ENCODE measurements at places on chromosomes 7 and 10. TPM values are rescaled to one million over a fixed set of nuclear protein-coding genes. Genes with fewer than 3 reads are reported as not detected.

DNA sequence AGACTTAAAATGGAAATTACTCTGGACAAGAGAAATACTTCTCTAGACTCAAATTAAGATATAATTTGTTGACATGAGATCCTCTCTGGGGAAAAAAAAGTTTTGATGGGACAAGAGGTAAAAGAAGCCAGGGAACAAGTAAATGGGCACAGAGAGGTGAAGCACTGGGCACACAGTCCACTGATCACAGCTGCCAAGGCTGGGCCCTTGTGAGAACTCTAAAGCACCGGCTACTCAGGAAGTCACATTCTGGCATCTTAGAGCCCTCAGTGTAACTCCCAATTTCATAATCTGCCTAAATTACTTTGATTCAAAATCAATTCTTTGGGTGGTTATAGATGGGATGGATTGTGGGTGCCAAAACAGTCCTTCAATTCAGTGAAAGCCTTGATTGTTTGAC lies 123.2 kb upstream of the CACNA2D1 start:
- H3K27ac ChIP-seq: no peak overlapping the region
- H3K4me3 ChIP-seq: no peak overlapping the region
- no peaks in the 10 kb centered on the region for H3K36me3 ChIP-seq
- no peak for DNase-seq
- H3K4me1 ChIP-seq: no peaks in the 10 kb centered on the region

GRCh38 chr10:96321822-96322221 lies 17.6 kb downstream of the DNTT start:
- no peaks in the 10 kb centered on the region for H3K27me3 ChIP-seq
- no peaks in the 10 kb centered on the region for H3K36me3 ChIP-seq
- peak; percentile 66 for DNase-seq
- no peak overlapping the region for H3K4me3 ChIP-seq
- H3K4me1 ChIP-seq: peaks cover 3% of the 10 kb centered on the region
- no peak overlapping the region for H3K27ac ChIP-seq

- H3K27ac ChIP-seq: no peak overlapping the region
- H3K4me1 ChIP-seq: no peaks in the 10 kb centered on the region
- H3K36me3 ChIP-seq: no peaks in the 10 kb centered on the region
- H3K4me3 ChIP-seq: no peak overlapping the region
Measured at GRCh38 chr10:21449288-21449966, 76.1 kb downstream of the SKIDA1 start.

GRCh38 chr10:29537799-29538198 lies 97.0 kb downstream of the SVIL start:
- no peak overlapping the region for H3K27ac ChIP-seq
- no peak for DNase-seq
- no peak overlapping the region for H3K4me3 ChIP-seq
- H3K27me3 ChIP-seq: no peaks in the 10 kb centered on the region
- H3K4me1 ChIP-seq: peaks cover 3% of the 10 kb centered on the region

DNA sequence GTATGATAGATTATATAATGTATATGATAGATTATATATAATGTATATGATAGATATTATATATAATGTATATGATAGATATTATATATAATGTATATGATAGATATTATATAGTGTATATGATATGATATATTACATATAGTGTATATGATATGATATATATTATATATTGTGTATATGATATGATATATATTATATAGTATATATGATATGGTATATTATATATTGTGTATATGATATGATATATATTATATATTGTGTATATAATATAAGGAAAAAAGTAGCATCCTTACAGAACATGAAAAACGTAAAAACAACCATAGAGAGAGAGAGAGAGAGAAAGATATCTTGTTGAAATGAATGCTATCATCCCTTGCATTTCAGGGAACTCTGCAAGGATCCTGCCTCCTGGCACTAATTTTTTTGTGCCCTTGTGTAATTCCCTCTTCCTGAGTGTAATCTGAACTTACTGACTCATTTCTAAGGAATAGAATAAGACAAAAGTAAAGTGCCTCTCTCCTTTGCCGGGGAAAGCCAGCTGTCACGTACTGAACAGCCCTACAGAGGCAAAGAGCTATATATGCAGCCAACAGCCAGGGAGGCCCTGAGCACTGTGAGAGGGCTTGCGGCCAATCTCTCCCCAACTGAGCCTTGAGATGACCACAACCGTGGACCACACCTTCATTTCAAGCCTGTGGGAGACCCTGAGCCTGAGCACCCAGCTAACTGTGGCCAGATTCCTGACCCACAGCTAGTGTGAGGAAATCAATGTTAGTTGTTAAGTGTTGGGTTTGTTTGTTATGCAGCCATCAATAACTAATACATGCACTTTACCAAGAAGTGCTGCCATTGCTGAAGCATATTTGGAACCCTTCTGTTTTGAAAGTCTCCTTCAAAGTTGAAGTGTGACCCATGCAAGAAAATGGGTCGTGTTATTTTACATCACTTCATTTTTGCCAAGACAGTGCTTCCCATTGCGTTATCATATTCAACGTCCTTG lies 61.1 kb upstream of the EZH2 start:
- no peak for DNase-seq
- H3K4me1 ChIP-seq: no peaks in the 10 kb centered on the region
- no peak overlapping the region for H3K27ac ChIP-seq
- H3K4me3 ChIP-seq: no peak overlapping the region

DNA sequence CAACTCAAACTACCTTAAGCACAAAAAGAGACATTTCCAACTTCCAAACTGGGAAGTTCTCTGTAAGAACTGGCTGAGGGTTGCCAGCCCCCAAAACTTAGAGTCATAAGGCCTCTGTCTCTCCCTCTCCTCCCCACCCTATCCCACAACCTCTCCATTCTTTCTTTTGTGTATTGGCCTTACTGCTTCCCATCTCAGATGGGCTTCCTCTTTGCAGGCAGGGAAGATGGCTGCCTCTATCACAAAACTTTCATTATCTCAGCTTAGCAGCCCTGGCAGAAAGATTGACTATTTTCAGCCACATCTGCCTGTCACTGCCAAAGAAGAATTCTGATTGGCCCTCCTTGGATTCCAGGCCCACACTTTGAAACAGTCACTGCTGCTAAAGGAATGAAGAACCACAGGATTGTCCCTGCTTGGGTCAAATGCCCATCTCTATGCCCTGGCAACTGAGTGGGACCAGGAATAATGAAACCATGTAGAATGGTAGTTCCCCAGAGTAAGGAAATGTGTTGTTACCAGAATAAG lies 58.0 kb upstream of the PRKAR2B start:
- H3K36me3 ChIP-seq: no peaks in the 10 kb centered on the region
- DNase-seq: no peak
- H3K27me3 ChIP-seq: no peaks in the 10 kb centered on the region
- H3K27ac ChIP-seq: no peak overlapping the region

- no peak overlapping the region for H3K27ac ChIP-seq
- H3K4me3 ChIP-seq: no peak overlapping the region
- H3K4me1 ChIP-seq: no peaks in the 10 kb centered on the region
- no peak for DNase-seq
- H3K27me3 ChIP-seq: no peaks in the 10 kb centered on the region
Measured at GRCh38 chr7:16554518-16555236, 28.1 kb downstream of the LRRC72 start.

DNA sequence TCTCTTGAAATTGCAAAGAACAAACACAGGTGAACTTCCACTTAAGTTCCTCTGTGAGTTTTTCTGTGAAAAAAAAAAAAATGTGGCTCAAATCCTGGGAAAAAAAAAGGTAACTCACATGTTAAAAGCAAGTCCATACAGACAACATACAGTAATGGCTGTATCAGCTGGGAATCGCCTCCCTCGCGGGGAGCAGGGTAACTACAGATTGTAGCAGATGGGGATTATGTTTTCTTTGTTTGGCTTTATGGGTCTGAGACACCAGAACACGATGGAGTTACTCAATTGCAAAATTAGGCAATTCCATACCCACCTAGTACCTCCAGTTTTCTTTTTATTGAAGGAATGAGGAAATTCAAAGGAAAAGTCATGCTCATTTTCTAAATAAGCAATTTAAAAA lies 42.3 kb downstream of the FEZF1 start:
- no peaks in the 10 kb centered on the region for H3K36me3 ChIP-seq
- H3K27me3 ChIP-seq: no peaks in the 10 kb centered on the region
- H3K4me1 ChIP-seq: peaks cover 3% of the 10 kb centered on the region

DNA sequence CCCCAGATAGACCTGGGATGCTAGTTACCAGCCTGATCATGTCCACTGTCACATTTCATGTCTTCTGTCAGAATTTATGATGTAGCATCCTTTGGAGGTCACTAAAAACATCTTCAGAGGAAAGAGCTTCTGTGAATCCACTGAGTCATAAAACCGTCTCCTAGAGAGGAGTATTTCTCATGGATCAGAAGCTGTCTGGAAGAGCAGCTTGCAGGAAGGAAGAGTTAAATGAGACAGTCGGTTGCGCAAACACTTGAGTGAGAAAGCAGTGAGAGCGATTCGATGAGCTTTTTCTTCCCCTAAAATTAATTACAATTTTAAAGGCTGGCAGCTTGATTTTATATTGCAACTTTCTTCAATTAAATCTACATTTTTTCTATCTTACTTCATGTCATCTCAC lies 47.2 kb upstream of the WDR11 start:
- H3K36me3 ChIP-seq: no peaks in the 10 kb centered on the region
- H3K4me3 ChIP-seq: no peak overlapping the region
- no peaks in the 10 kb centered on the region for H3K27me3 ChIP-seq
- DNase-seq: no peak
- H3K4me1 ChIP-seq: peaks cover 6% of the 10 kb centered on the region

Gene OPN4
- not detected for total RNA-seq

DNA sequence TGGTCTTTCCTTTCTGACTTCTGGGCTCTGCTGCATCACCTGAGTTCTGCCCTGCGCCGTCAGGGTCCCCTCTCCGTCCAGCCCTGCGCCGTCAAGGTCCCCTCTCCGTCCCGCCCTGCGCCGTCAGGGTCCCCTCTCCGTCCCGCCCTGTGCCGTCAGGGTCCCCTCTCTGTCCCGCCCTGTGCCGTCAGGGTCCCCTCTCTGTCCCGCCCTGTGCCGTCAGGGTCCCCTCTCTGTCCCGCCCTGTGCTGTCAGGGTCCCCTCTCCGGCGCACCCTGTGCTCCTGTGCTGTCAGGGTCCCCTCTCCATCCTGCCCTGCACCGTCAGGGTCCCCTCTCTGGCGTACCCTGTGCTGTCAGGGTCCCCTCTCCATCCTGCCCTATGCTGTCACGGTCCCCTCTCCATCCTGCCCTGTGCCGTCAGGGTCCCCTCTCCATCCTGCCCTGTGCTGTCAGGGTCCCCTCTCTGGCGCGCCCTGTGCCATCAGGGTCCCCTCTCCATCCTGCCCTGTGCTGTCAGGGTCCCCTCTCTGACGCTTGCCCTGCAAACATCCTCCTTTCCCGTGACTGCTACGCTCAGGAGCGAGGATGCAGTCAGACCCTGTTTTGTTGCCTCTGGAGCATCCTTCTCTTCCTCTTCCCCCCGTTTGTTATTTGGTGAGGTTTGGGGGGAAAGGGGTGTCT lies 66.4 kb downstream of the INPP5A start:
- H3K27ac ChIP-seq: no peak overlapping the region
- DNase-seq: no peak
- H3K4me1 ChIP-seq: no peaks in the 10 kb centered on the region
- peaks cover 31% of the 10 kb centered on the region for H3K36me3 ChIP-seq
- no peak overlapping the region for H3K4me3 ChIP-seq

GRCh38 chr10:44312401-44312800 lies 72.5 kb downstream of the CXCL12 start:
- H3K36me3 ChIP-seq: no peaks in the 10 kb centered on the region
- DNase-seq: no peak
- peaks cover 6% of the 10 kb centered on the region for H3K27me3 ChIP-seq
- H3K4me3 ChIP-seq: no peak overlapping the region
- no peak overlapping the region for H3K27ac ChIP-seq
- no peaks in the 10 kb centered on the region for H3K4me1 ChIP-seq

DNA sequence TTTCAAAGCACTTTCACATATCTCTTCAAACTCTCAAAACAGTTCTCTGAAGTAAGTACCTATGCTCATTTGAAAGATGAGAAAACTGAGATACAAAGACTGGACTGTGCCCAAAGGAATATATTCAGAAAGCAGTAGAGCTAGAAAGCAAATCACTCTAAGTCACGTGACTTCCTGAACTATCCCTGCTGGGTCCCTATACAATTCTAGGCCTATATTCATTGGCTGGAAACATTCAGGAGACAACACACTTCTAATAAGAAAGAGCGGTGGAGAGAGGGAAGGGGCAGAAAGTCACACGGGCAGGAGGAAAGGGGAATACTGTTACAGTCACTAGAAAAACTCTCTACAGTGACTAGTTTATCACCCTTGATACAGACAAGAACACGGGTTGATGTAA lies 140.0 kb downstream of the CHCHD3 start:
- H3K4me3 ChIP-seq: no peak overlapping the region
- H3K27me3 ChIP-seq: no peaks in the 10 kb centered on the region
- no peaks in the 10 kb centered on the region for H3K4me1 ChIP-seq
- no peaks in the 10 kb centered on the region for H3K36me3 ChIP-seq
- DNase-seq: no peak

GRCh38 chr10:11655836-11656235 lies 44.4 kb upstream of the USP6NL start:
- no peaks in the 10 kb centered on the region for H3K27me3 ChIP-seq
- H3K36me3 ChIP-seq: no peaks in the 10 kb centered on the region
- H3K27ac ChIP-seq: no peak overlapping the region
- no peak overlapping the region for H3K4me3 ChIP-seq
- no peaks in the 10 kb centered on the region for H3K4me1 ChIP-seq

DNA sequence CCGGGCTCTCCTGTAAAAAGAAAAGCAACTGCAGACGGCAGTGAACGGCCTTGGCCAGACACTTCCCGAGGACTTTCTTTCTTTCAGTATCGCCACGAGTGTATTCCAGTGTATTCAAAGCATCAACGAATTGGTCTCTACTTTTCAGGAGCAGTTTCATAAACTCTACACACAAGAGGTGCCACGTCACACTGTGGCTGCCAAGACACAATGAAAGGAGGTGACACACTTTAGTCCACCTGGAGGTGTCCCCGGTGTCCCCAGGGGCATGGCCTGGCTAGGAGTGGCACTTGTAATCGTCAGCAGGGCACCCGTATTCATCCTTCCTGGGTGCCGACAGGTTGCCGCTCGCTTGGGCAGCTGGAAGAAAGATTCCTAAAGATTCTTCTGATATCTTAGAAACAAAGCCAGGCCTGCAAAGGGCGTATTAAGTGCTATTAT lies 5.0 kb downstream of the TNS3 start:
- H3K4me1 ChIP-seq: peaks cover 4% of the 10 kb centered on the region
- H3K27ac ChIP-seq: no peak overlapping the region
- no peaks in the 10 kb centered on the region for H3K36me3 ChIP-seq
- no peaks in the 10 kb centered on the region for H3K27me3 ChIP-seq
- DNase-seq: no peak

GRCh38 chr10:16816171-16816570 lies 1.1 kb downstream of the RSU1 start:
- no peaks in the 10 kb centered on the region for H3K27me3 ChIP-seq
- H3K4me3 ChIP-seq: peak overlapping the region; percentile 90
- no peak overlapping the region for H3K27ac ChIP-seq
- H3K4me1 ChIP-seq: 0 out of 2 replicates have a peak, but pooled peaks cover 2% of the 10 kb centered on the region

- H3K4me3 ChIP-seq: no peak overlapping the region
- H3K4me1 ChIP-seq: no peaks in the 10 kb centered on the region
- no peak for DNase-seq
- H3K36me3 ChIP-seq: peaks cover 13% of the 10 kb centered on the region
Measured at GRCh38 chr10:10786109-10787090, 231.3 kb upstream of the CELF2 start.

Gene SPDYE2B
- total RNA-seq: not detected
